ENCODE measurements at places on chromosomes 2 and 18.
A peak's percentile ranks its signal among the peaks of the same experiment; 100 is the strongest.

GRCh38 chr2:161139098-161139987 is 20.9 kb upstream of the TANK start:
- peak overlapping the region; percentile 96 for H3K27ac ChIP-seq
- peak overlapping the region; percentile 94 for H3K4me3 ChIP-seq
- peaks cover 74% of the 10 kb centered on the region for H3K4me1 ChIP-seq
- peaks cover 41% of the 10 kb centered on the region for H3K36me3 ChIP-seq
- no peaks in the 10 kb centered on the region for H3K27me3 ChIP-seq

GRCh38 chr2:163594497-163594896 is 141.3 kb downstream of the FIGN start:
- H3K4me1 ChIP-seq = no peaks in the 10 kb centered on the region
- H3K27me3 ChIP-seq = no peaks in the 10 kb centered on the region
- no peaks in the 10 kb centered on the region for H3K36me3 ChIP-seq
- no peak overlapping the region for H3K27ac ChIP-seq
- no peak overlapping the region for H3K4me3 ChIP-seq
- DNase-seq = no peak

DNA sequence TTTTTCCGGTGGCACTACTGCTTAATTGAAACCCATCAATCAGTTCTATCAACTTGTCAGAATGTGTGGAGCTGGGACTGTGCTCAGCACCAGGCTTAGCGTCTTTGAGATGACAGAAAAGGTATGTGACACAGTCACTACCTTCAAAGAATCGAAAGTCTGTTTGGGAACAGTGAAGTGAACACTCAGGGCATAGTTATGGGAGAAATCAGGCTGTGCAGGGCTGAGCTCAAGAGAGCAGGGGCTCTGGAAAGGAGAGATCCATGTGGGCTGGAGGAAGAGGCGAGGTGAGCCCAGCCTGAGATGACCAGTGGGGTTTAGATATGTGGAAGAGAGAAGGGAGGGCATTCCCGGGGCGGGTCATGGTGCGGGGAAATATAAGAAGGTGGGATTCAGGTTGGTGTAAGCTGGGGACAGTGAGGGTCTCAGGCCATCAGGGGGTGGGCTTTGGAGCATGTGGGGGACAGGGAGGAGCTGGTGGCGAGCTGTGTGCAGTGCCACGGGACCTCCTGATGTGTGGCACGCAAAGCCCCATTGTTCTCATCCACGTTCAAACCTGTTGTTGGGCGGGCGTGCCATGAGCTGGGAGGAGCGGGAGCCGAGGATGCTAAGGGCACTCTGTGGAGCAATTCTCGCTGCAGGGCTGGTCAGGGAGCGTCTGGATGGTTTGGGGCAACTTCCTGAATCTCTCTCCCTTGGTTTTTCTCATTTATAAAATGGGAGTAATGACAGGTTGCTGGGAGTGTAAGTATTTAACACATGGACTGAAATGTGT is 72.5 kb downstream of the VAPA start:
- no peaks in the 10 kb centered on the region for H3K36me3 ChIP-seq
- H3K4me1 ChIP-seq = no peaks in the 10 kb centered on the region
- H3K27ac ChIP-seq = no peak overlapping the region
- H3K27me3 ChIP-seq = peaks cover 3% of the 10 kb centered on the region
- no peak for DNase-seq

DNA sequence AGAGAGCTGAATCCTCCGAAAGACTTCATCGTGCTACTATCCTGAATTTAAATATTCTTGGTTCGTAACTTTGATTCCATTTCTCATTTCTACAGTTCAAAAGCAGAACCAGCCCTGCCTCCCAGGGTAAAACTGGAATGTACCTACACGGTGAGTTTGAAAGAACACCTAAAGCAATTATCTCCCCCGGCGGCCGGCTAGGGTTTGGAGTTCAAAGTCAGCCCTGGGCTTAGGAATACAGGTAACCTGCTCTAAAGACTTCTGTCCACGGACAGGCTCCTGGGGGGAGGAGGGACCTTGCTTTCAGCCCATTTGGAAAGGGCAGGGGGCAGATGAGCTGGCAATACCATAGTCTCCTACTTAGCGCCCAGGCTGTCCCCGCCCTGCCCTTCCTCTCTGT is 32.3 kb downstream of the CYP27C1 start:
- peaks cover 7% of the 10 kb centered on the region for H3K4me1 ChIP-seq
- H3K27me3 ChIP-seq = peaks cover 19% of the 10 kb centered on the region
- no peaks in the 10 kb centered on the region for H3K36me3 ChIP-seq
- H3K4me3 ChIP-seq = no peak overlapping the region
- DNase-seq = no peak
- H3K27ac ChIP-seq = no peak overlapping the region

DNA sequence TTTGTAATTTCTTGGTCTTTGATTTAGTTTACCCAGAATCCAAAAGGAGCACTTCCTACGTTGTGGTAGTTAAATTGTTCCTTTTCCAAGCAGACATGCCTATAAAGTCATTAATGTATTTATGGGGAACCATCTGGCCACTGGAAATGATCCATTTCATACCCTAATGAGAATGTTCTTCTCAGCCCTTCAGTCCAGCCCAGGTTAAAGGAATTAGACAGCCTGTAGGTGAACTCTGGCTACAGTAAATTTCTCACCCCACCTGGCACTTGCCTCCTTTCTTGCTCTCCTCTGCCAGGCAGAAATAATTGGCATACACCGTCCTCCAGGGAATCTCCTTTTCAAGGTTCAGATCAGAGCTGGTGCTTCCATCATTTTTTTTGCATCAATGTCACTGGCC is 121.1 kb downstream of the SETBP1 start:
- no peak for DNase-seq
- peaks cover 95% of the 10 kb centered on the region for H3K4me1 ChIP-seq
- no peak overlapping the region for H3K4me3 ChIP-seq
- H3K36me3 ChIP-seq = peaks cover 48% of the 10 kb centered on the region
- H3K27me3 ChIP-seq = peaks cover 7% of the 10 kb centered on the region
- peak overlapping the region; percentile 56 for H3K27ac ChIP-seq

DNA sequence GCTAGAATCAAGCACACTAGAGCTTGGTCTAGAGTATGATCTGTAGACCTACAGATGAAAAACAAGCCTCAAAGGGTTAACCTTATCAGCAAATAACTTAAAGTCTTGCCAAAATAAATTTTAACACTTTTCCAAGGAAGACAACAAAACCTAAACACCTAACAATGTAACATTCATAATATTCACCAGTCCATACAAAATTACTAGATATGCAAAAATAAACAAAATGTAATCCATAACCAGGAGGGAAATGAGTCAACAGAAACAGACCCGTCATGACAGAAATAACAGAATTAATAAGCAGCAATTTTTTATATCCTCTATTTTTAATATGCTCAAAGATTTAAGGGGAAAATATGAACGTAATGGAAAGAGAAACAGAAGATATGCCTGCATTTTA is 36.1 kb downstream of the TRAK2 start:
- no peak overlapping the region for H3K27ac ChIP-seq
- H3K36me3 ChIP-seq = peaks cover 18% of the 10 kb centered on the region
- H3K4me1 ChIP-seq = peaks cover 9% of the 10 kb centered on the region
- no peak for DNase-seq
- H3K4me3 ChIP-seq = no peak overlapping the region

DNA sequence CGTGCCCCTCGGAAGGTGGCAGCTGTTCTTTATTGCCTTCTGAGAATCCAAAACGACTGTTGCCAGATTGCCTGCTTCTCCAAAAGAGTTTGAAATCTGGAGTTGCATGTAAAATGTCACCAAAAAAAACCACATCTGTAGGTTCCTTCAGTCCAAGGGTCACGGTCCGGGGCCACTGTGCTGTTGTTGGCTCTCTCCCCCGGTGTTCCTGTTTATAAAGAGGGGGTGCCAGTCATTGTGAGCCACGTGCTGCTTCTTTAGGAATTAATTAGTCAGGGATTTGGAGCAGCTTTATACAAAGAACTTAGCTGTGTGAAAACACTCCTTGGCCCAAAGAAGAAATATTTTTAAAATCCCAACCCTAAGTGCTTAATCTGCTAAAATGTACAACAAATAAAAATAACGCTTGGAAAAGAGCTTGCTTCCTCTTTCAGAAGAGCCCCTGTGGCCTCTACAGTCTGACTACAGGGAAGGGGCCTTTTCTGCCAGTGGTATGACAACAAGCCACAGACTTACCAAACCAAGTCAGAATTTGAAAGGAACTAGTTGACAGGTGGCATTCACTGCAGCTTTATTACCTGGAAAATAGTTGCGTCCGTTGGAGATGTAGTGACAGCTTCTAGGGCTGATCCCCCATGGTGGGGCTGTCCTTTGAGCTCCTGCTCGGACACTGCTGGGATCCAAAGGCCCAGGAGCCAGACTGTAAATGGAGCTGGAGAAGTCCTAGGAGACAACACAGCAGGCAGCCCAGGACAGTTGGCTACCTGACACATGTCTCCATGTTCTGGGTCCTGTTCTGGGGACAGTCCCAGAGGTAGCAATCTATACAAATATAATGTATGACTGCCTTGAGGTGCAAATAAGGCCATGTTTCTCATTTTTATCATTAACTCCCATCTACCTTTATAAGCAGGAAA is 84.5 kb upstream of the SLC1A4 start:
- no peak for DNase-seq
- H3K4me3 ChIP-seq = no peak overlapping the region
- no peaks in the 10 kb centered on the region for H3K36me3 ChIP-seq
- peaks cover 13% of the 10 kb centered on the region for H3K4me1 ChIP-seq
- H3K27me3 ChIP-seq = peaks cover 23% of the 10 kb centered on the region
- H3K27ac ChIP-seq = no peak overlapping the region

DNA sequence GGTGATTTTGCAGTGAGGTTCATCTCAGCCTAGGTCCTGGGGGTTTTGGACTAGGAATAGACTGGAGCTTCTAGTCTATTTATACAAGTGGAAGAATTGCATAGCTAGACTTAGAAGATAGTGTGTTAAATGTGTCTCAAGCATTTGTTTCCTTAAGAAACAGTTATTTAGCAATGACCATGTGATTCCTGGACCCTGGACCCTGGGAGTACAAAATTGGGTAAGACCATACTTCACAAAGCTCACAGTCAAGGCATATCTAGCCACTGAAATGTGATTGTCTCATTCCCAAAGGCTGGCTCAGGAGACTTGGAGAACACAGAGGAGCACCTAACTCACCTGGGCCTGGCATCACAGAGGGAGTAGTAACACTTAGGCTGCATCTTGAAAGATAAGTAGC is 754.5 kb downstream of the SATB2 start:
- H3K27me3 ChIP-seq = no peaks in the 10 kb centered on the region
- no peaks in the 10 kb centered on the region for H3K36me3 ChIP-seq
- H3K4me3 ChIP-seq = no peak overlapping the region

GRCh38 chr2:48227617-48228344 is 302.2 kb upstream of the STON1 start:
- H3K27ac ChIP-seq = no peak overlapping the region
- H3K4me1 ChIP-seq = peaks cover 3% of the 10 kb centered on the region
- H3K4me3 ChIP-seq = no peak overlapping the region
- no peak for DNase-seq
- H3K27me3 ChIP-seq = peaks cover 5% of the 10 kb centered on the region

GRCh38 chr2:171547720-171548119 is 25.4 kb downstream of the CYBRD1 start:
- no peak overlapping the region for H3K4me3 ChIP-seq
- H3K27ac ChIP-seq = no peak overlapping the region
- DNase-seq = no peak
- H3K27me3 ChIP-seq = peaks cover 9% of the 10 kb centered on the region
- H3K36me3 ChIP-seq = no peaks in the 10 kb centered on the region

- H3K27ac ChIP-seq = no peak overlapping the region
- H3K27me3 ChIP-seq = peaks cover 2% of the 10 kb centered on the region
- H3K4me1 ChIP-seq = peaks cover 45% of the 10 kb centered on the region
- H3K36me3 ChIP-seq = no peaks in the 10 kb centered on the region
- H3K4me3 ChIP-seq = no peak overlapping the region
- DNase-seq = no peak
Measured at GRCh38 chr2:196533772-196534397, 105.6 kb upstream of the CCDC150 start.

- H3K4me1 ChIP-seq = peaks cover 60% of the 10 kb centered on the region
- peak overlapping the region; percentile 2 for H3K4me3 ChIP-seq
- peak overlapping the region; percentile 67 for H3K27ac ChIP-seq
- H3K27me3 ChIP-seq = no peaks in the 10 kb centered on the region
- H3K36me3 ChIP-seq = no peaks in the 10 kb centered on the region
Measured at GRCh38 chr2:152406119-152406835, 71.3 kb downstream of the FMNL2 start.

GRCh38 chr2:206225435-206226232 is 48.8 kb upstream of the ZDBF2 start:
- H3K4me1 ChIP-seq = peaks cover 4% of the 10 kb centered on the region
- no peak overlapping the region for H3K4me3 ChIP-seq
- H3K36me3 ChIP-seq = no peaks in the 10 kb centered on the region
- H3K27ac ChIP-seq = no peak overlapping the region
- H3K27me3 ChIP-seq = peaks cover 6% of the 10 kb centered on the region

DNA sequence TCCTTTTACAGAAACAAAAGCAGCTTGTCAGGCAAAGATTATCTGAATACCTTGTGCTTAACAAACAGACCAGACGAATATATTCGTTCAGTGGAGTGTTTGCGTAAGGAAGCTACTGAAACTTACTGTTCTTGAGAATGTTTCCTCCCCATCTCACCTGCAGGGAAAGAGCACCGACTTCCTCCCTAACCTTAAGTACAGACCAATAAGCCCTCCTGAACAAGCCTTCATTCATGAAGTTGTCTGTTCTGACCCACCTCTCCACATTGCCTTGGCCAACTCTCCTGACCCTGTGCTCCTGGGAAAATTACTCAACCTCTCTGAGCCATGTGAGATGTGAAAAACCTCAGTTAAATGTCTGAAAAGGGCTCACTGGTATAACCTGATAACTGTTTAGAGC is 35.2 kb downstream of the STK39 start:
- peaks cover 52% of the 10 kb centered on the region for H3K4me1 ChIP-seq
- H3K27me3 ChIP-seq = no peaks in the 10 kb centered on the region
- DNase-seq = no peak
- H3K36me3 ChIP-seq = peaks cover 6% of the 10 kb centered on the region
- peak overlapping the region; percentile 85 for H3K27ac ChIP-seq

- DNase-seq = no peak
- no peaks in the 10 kb centered on the region for H3K36me3 ChIP-seq
- H3K27ac ChIP-seq = no peak overlapping the region
- no peak overlapping the region for H3K4me3 ChIP-seq
- peaks cover 5% of the 10 kb centered on the region for H3K27me3 ChIP-seq
Measured at GRCh38 chr2:109046925-109047508, 58.0 kb upstream of the EDAR start.

DNA sequence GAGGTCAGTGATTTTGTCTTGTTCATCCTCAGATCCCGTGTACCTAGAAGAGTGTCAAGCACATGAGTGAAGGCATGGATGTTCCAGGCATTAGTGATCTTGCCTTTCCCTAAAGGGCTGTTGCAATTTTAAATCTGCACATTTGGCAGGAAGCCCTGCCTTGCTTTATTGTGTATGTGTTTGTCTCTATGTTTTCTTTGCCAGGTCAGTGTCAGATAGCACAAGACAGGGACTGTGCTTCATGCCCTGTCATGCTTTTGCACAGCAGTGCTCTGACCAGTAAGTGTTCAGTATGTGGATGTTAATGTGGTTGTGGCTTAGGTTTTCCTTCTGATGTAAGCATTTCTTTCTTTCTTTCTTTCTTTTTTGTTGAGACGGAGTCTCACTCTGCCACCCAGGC is 131.5 kb downstream of the RGPD3 start:
- H3K27me3 ChIP-seq = no peaks in the 10 kb centered on the region
- H3K27ac ChIP-seq = no peak overlapping the region
- H3K36me3 ChIP-seq = no peaks in the 10 kb centered on the region
- DNase-seq = no peak
- no peaks in the 10 kb centered on the region for H3K4me1 ChIP-seq
